ENCODE measurements at places on chromosomes 1 and 21.

DNA sequence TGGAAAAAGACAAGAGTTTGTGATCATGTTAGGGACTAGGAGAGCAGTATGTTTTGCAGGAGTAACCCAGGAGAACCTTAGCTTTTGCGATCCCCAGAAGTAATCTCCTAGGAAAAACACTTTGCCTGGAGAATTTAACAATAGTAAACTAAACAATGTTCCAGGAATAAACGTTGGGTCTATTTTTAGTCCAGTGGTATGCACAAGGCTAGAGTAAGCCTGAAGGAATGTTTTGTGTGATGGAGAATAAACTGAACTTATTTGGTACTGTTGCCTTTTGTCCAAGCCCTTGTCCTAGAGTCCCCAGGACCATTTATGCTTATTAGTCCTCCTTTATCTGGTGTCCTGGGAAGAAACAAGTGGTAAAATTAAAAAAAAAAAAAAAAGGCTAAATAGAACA is 28.7 kb upstream of the RGS5 start:
- DNase-seq, result no peak

DNA sequence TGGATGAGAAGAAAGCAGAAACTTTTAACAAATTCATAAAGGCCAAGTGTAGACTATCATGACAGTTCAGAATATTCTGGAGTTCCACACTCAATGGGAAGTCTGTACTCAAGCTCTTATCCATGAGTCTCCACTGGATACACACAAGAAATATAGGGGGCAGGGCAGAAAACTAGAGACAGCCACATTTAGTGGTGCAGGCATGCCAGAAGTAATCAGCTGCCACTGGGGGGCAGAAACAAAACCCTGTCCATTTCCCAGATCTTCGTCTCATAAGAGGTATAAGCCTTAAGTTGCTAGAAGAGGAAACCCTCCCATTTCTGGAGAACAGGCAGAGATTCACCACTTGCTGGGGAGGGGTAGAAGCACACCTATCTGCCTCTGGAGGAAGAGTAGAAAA is 166.8 kb upstream of the GALNT2 start:
- DNase-seq, result no peak

DNA sequence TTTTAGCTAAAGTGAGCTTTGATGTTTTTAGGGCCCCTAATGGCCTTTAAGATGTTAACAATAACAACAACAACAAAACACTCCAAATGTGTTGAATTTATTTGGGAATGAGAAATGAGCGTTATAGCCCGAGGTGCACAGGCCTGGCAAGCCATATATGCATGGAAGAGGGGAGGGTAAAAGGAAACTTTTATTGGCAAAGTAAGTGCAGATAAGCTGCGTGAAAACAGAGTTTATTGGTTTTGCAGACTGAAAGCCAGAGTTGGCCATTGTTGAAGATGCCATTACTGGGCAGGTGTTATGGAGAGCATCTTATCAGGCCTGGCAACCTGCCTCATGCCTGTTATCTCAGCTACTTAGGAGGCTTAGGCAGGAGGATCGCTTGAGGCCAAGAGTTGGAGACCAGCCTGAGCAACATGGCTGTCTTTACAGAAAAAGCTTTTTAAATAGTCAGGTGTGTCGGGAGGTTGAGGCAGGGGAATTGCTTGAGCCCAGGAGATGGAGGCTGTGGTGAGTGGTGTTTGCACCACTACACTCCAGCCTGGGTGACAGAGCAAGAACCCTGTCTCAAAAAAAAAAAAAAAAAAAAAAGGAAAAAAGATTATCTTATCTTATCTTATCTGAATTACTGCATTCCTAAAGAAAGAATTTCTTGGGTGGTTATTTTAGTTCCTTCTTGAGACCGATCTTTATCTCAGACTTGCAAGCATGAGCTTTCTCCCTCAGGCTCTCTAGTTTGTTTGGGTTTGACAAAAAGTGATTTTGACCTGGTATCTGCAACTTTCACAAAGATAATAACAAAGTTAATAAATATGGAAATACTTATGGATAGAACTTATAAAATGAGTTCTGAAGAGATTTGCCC is 1.7 kb downstream of the PATJ start:
- DNase-seq, result no peak

DNA sequence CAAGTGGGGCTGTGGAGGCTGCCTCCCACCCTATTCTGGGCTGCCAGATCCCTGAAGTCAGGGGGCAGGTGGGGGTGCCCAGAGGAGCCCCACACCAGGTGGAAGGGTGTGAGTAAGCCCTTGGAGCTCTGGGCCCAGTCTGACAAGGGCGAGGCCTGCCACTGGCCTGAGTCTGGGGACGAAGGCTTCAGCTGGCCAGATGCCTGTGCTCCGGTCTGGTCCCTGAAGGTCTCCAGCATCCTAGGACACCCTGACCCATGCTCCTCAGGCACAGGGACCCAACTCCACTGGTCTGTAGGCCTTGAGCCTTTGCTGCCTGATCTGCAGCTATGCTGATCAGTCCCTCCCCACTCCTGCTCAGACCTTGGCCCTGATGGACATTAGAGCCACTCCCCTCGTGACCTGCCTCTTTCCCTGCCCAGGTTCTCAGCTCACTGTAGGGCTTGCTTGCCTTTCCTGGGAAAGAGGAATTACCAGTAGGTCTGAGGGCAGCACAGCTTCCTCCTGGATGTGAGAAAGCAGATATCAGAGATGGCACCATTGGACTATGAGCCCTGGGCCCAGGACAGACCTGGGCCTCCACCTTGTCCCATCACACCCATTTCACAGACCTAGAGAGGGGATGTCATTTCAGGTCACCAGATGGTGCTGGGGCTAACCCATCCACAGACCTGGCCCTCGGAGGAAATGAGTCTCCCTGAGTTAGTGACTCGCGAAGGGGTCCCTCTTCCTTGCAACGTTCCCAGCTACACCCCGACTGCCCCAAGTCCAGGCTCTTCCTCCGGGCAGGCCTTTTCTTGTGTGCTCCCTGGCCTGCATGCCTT is 32.8 kb upstream of the CSF3R start:
- DNase-seq, result no peak

DNA sequence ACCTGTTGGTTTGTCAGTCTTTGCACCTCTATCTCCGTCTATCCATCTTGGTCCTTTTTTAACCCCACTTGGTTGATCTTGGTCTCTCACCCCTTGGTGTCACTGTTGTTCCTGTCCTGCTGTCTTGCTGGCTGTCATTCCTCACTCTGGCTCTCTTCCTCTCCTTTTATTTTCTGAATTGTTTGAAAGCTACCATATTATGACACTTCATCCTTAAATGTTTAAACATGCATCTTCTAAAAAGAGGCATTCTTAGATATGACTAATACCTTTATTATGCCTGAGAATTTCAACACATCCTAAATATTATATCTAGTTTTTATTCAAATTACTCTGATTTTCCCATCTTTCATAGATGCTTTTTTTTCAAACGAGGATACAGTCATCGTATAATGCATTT is 37.0 kb downstream of the BACH1 start:
- no peak for DNase-seq

Data from Peyer's patch (tissue), 4 donors.